ENCODE measurements at places on chromosomes 7 and 10. TPM values are rescaled to one million over a fixed set of nuclear protein-coding genes. Genes with fewer than 3 reads are reported as not detected.

DNA sequence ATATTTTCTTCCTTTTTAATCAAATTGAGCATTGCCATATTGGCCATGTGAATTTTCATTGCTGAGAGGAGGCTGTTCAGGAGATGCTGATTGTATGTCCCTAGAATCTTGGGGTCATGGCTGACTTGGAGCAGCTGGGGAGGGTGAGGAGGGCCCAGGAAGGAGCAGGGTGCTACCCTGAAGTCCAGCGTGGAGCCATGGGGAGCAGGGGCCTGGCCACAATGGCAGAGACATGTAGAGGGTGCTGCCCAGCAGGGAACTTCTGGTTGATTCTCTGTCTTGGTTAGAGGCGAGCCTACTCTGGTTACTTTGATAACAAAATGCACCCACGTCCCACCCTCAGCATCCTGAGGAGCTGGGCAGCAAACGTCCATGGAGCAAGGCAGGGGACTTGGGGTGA is 186.0 kb downstream of the MYOF start:
- no peak for DNase-seq

DNA sequence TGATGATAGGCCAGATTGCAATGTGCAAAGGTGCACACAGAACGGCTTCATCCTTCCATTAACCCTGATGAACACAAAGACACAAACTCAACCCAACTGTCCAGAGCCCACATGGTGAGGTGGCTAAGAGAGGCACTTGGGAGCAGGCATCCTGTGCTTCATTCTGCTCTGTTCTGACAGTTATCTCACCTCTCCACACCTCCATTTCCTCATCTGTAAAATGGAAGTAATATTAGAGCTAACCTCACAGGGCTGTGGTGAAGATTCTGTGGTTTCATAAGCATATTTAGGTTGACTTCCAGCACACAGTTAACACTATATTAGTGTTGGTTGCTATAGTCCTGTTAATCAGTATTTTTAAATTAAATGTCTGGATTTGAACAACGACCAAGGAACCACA is 126.3 kb downstream of the TAX1BP1 start:
- no peak for DNase-seq

GRCh38 chr10:79482741-79483140 is 29.6 kb upstream of the EIF5AL1 start:
- no peak for DNase-seq

DNA sequence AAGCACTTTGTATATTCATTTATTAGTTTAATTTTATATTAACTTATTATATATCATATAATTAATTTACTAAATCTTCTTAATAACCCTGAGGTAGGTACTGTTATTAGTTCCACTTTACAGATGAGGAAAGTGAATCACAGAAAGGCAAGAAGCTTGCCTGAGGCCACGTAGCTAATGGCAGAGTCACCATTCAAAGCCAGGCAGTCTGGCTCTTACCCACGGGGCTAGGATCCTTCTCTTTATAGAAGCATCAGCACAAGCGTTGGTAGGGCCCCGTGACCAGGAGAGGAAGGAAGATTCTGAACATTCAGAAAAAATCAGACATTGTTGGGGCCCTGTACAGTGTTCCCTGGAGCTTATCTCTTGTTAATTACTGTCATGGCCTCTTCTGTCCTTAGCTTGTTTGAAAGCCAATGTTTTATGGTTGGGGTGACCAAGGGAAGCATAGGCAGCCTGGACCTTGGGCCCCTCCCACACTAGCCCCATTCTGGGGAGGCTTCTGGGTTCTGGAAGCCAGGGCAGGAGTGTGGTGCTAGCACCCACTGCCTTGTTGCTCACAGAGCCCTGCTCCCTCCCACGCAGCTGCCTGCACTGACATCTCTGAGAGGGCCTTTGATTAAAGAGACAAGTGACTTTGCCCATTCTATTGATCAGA is 31.1 kb upstream of the SLF2 start:
- DNase-seq = no peak

- no peak for DNase-seq
Measured at GRCh38 chr10:120713573-120714205, 137.5 kb upstream of the WDR11 start.

GRCh38 chr10:74754381-74754821 is 72.0 kb upstream of the KAT6B start:
- DNase-seq = no peak

- DNase-seq = no peak
Measured at GRCh38 chr10:96842896-96843723, 11.0 kb downstream of the LCOR start.

DNA sequence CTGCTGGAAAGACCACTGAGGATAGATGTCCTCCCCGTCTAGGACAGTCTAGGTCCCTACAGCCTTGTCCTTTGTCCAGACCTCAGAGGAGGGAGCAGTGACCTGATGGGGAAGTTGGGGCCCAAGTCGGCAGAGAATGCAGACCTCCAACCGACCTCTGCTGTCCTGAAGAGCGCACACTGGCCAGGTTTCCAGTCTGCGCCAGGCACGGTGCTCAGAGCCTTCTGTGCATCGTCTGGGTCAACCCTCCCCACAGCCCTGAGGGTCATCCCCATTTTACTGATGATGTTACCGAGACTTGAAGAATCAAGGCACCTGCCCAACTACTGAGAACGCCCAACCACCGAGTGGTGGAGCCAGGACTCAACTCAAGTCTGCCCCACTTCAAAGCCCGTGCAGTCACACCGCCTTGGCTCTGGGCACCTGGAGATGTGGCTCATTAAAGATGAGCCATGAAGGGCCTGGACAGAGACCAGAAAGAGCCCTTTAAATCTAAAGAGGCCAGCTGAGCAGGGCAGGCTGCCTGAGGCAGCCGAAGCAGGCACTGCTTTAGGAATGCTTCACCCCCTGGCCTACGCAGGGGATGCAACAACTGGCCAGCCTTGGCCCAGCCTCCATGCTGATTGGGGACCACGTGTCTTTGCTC is 4.4 kb downstream of the ITPRIP start:
- peak; percentile 84 for DNase-seq

- no peak for DNase-seq
Measured at GRCh38 chr7:1889556-1890181, 219.6 kb downstream of the ELFN1 start.

GRCh38 chr10:103458720-103459119 is at the start of gene CALHM1:
Gene CALHM1, minus strand, starts transcription at chr10:103458900. Its CDS starts 149 bp downstream, at chr10:103458751.
- DNase-seq = no peak

- no peak for DNase-seq
Measured at GRCh38 chr7:41039386-41039953, 663.4 kb downstream of the INHBA start.

- no peak for DNase-seq
Measured at GRCh38 chr7:75628055-75628454, 110.7 kb downstream of the HIP1 start.

GRCh38 chr10:75487087-75487754 is 55.8 kb downstream of the LRMDA start:
- no peak for DNase-seq

DNA sequence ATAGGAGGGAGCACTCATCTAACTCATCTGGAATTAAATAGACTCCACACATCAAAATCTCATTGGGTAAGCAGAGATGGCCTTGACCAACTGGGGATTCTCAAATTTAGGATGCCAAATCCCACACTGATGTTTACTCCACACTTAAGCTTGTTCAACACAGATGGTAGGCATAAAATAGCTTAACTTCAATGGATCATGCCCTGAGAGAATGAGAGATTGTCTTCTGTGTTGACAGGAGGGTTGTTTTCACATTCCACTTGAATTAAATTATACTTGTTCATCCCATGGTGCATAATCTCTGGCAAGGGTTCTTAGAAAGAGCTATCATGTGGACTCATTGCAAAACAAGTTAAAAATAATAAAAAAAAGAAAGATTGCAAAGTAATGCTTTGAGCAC is 391.4 kb downstream of the PLXDC2 start:
- DNase-seq = no peak

GRCh38 chr10:9621216-9621615 is 1396.5 kb upstream of the CELF2 start:
- no peak for DNase-seq

The TMEM236 gene
- 1.3 TPM for total RNA-seq

GRCh38 chr10:1050145-1050544 is 1.2 kb upstream of the IDI1 start:
- DNase-seq = no peak

DNA sequence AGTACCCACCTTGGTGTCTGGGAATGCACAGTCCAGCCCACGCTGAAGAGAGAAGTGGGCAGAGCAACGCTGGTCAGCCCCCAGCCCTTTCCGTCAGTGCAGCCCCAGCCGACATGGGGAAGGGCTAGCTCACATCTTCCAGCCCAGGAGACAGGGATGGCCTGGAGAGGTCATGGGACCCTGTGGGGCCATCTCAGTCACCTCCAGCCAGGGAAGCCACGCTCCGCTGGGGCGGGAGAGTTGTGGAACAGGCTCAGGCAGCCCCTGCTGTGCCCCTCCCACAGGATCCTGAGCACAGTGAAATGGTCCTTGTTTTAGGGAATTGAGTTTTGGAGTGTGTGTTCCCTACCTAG is 85.1 kb downstream of the PAXIP1 start:
- DNase-seq = no peak

All from sigmoid colon (tissue), 7 donors.